ENCODE measurements at places on chromosomes 13 and 19.

DNA sequence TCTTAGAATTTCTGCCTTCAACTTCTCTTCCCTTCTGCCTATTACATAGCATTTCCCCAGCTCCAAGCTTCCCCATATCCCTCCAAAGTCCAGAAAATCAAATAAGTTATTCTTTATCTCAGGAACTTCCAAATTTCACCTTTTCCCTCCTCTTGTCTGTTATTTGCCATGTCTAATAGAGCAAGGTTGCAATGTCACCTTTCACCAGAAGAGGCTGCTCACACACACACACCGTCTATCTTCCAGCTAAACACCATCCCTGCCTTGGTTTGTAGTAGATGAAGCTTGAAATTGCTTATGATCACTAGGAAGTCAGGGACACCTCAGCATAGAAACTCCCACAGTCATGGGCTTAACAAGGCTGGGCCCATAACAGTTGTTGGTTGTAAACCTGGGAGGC lies 48.4 kb downstream of the ZNRF4 start:
- no peak for DNase-seq

DNA sequence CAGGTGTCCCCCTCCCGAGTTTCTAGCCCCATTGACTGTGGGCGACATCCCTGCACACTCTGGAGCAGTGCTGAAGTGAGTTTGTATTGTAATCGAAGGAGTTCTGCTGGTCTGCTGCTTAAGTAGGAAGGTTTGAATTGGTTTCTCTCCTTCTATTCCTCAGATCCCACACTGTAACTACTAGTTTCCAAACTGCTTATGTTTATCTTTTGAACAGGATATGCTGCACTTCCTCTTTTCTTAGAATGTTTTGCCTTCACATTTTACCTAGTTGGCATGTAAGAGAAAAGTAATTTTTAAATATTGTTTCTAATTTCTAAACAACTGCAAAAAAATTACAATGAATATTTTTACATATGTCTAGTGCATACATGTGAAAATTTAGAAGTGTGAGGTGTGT lies 511.8 kb downstream of the KLF12 start:
- DNase-seq: no peak

DNA sequence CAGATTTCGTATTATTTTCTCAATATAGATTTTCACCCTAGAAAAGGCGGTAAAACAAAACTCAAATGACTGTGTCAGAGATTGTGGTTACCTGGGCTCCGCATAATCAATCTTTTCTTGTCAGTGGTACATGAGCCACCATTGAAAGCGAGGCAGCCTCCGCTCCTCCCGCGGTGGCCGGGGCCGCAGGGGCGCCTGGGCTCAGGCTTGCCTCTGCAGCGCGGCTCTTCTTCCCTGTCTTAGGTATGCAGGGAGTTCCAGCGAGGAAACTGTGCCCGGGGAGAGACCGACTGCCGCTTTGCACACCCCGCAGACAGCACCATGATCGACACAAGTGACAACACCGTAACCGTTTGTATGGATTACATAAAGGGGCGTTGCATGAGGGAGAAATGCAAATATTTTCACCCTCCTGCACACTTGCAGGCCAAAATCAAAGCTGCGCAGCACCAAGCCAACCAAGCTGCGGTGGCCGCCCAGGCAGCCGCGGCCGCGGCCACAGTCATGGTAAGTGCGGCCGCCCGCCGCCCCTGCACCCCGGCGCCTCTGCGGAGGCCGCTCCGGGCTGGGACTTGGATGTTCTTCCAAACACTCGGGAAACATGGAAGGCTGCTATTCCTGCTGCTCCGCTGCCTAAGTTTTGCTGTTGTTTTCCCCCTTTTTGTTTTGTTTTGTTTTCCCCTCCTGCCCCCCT lies 87.3 kb upstream of the RAP2A start:
- DNase-seq: no peak

DNA sequence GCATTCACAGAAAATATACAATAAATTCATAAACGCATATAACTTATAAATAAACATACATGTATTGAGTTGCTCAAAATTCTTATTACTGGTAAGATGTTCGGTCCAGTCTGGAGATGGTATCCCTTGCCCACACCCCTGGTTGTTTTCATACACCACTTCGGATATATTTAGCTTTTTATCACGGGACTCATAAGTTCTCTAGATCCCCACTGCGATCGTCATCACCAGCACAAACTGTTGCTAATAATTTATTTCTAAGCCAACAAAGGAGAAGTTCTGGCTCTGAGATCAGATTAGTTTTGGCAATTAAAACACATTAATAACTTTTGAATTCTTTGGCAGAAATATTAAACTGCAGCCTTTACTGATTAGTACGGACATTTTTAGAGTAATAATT lies 23.0 kb upstream of the SGCG start:
- DNase-seq: no peak

DNA sequence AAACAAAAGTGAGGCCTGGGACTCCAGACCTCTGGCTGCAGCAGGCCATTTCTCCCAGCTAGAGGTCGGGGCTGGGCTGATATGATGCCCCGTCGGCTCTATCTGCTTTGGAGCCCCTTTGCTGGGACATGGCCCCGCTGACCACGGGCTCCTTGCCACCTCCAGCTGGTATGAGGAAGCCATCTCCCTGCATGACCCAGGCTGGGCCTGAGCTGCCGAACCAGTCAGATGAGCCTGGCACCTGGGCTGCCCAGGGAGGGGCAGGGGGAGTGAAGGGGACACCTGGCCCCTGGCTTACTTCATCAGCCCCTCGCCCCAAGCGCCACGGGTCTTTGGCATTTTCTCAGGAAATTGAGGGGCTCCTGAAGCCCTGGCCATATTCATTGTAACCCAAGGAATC lies 7.8 kb downstream of the ZSWIM4 start:
- DNase-seq: no peak

GRCh38 chr19:34373601-34374288 lies 8.7 kb downstream of the GPI start:
- no peak for DNase-seq

GRCh38 chr13:106352850-106353249 lies 182.6 kb downstream of the EFNB2 start:
- no peak for DNase-seq

- DNase-seq: no peak
Measured at GRCh38 chr13:74570834-74571233, 436.6 kb upstream of the KLF12 start.

DNA sequence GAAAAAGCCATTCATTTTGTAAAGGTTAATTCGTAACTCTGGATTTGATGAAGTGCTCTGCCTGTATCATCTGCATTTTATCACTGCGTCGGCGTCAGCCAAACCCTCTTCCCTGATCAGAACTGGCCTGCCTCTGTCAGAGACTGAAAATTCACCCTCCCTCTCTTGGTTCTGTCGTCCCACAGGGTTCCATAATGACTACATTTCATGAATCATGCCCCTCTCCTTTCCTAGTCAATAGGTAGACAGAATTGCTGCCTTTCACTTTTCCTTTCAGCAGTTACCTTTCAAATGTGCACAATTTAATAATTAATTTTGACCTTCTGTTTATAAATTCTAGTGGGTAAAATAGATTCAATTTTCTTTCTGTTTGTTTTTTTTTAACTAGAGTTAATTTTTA lies 423.4 kb downstream of the RFC3 start:
- DNase-seq: no peak

DNA sequence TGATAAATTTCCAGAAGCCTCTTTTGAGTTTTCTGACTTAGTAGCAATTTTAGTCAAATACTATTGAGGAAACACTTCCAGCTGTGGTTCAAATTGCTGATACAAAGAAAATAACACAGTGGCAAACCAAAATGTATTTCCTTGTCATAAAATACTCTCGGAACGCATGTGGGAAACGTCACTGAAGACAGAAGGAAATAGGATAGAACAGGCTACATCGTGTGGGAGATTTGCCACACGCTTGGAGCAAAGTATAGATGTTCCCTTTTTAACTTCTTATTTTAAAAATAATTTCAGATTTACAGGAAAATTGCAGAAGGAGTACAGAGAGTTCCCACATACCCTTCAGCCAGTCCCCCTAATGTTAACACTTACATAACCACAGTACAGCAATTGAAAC lies 88.8 kb downstream of the ING1 start:
- no peak for DNase-seq

- no peak for DNase-seq
Measured at GRCh38 chr13:107258599-107259187, 690.8 kb upstream of the ARGLU1 start.

DNA sequence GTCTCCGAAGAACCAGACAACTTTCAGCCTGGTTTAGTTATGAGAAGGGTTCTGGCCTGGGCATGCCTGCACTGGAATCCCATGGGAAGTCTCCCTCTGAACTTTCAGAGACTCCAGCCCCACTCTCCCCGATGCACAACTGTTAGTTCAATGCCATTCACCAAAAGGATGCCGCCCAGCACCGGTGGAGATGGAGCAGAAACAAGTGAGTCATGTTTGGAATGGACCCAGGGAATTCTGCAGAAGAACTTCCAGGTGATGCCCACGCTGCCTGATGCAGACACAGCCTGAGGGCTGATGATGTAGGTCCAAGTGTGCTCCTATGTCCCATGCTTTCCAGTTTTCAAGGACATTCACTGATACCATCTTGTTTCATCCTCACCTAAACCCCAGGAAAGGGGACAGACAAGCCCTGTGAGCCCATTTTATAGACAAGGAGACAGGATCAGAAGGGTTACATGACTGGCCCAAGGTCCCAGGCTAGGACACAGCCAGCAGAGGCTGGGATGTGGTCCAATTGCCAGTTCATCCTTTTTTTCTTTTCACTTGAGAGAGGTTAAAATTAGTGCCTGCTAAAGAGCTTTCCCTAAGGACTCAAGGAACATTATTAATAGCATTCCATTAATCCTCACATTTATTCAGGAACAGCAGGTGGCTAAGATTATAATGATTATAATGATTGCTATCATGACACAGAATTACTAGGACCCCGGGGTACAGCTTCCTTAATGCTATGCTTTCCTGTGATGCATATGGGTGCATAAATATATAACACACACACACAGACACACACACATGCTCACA lies 39.5 kb downstream of the SIAH3 start:
- DNase-seq: no peak

DNA sequence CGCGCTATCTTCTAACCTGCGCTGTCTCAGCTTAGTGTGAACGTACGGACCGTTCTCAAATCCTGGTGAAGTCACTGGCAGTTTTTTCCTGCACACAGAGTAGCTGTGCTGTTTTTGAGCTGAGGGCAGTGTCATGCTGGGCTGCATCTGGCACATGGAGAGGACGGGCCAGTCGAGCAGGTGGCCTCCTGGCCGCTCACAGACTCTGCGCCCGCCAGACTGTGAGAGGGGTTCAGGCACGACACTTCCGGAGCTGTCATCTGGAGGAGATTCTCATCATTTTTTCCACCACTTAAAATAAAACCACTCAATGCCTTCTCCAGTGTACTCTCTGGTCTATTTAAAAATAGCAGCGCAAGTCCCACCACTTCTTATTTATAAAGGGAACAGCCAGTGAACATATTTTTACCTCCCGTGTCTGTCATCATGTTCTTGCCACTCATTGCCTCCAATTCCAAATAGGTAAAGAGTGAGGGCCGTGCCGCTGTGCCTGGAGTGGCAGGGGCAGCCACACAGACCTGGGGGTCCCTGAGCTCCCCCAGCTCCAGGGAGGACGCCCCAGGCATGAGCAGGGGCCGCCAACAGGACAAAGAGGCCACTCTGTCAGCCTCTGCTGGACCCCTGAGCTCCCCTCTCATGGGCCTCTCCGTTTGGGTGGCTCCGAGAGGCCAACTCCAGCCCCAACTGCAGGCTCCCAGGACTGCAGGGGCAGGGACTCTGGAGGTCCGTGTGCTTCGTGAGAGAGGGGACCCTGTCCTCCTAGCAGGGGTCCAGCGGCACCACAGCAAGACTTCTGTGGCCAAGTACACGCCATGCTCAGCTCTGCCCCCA lies 36.9 kb upstream of the GRTP1 start:
- no peak for DNase-seq

- DNase-seq: no peak
Measured at GRCh38 chr13:33033051-33033812, 17.0 kb downstream of the KL start.

- no peak for DNase-seq
Measured at GRCh38 chr19:21143854-21144253, 2.0 kb downstream of the ZNF431 start.

- DNase-seq: no peak
Measured at GRCh38 chr19:3295581-3295980, 70.8 kb upstream of the NFIC start.

- DNase-seq: no peak
Measured at GRCh38 chr19:16671652-16672274, 10.8 kb downstream of the TMEM38A start.

DNA sequence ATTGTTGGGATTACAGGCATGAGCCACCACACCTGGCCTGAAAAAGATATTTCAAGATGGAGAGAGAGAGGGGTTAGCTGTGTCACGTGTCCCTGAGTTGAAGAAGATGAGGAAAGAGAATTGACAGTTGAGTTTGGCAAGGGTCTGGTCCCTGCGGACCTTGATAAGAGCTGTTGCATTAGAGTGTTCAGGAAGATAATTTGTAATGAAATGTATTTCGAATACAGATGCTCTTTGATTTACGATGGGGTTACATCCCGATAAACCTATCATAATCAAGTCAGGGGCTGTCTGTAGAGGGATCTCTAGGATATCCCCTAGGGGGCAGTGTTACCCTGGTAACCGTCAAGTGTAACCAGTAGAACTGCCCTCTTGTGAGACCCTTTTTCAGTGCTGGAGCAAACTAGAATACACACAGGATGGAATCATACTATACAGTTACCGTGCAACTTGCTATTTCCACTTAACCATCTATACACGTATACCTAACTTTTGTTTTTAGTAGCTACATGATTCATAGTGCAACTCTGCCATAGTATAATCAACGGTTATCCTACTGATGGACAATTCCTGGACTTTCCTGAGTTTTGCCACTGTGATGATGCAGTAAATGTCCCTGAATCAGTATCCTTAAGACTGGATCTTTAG lies 1.5 kb upstream of the ELOF1 start:
- DNase-seq: peak; percentile 72

- DNase-seq: no peak
Measured at GRCh38 chr13:107185889-107186288, 618.0 kb upstream of the ARGLU1 start.

GRCh38 chr19:13012690-13013608 lies 17.7 kb downstream of the NFIX start:
- DNase-seq: no peak

DNA sequence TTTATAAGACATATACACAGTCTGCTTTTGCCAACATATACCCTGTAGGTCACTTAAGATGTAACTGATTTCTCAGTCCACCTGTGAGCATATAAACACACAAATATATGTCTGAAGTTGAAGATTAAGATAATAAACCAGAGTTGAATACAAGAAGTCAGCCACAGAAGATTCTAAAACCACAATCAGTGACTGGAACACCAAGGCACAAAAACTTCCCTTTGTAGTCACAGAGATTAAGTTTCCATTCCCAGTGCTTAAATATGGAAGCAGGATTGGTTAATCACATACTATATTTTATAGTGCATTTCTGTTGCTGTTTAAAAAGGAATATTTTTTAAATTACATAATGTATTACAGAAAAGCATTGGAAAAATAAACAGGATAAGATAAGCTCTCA lies 39.9 kb downstream of the MTMR6 start:
- DNase-seq: no peak

DNA sequence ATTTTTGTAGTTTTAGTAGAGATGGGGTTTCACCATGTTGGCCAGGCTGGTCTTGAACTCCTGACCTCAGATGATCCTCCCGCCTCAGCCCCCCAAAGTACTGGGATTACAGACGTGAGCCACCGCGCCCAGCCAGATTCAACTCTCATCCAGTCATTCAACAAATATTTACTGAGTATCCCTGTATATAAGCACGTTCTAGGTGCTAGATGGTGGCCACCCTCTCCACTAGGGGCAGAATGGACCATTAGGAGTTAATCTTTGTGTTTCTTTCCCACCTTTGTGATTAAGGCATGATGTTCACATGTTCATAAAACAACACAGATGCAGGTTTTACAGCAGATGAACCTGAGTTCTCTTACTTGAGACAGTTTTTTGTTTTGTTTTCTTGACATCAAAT lies 7.3 kb downstream of the SHKBP1 start:
- no peak for DNase-seq
